Retina (tissue), 1 donor: ENCODE measurements at places on chromosomes 2 and 18.

DNA sequence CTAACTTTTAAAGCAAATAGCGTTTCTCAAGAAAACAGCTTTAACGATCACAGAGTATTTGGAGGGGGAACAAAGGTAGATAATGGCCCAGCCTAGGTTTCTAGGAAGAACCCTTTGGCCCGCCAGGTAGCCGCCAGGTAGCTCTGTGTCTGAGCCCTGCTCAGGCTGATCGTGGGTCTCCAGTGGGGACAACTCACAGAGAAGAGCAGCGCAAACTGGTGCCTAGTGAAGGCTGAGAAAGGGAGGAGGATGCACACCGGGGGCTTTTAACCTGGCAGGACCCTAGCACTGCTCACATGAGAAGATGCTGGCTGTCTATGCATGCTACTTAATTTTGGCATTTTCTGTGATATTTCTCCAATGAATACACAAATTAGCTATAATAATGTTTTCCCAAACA, 5.8 kb downstream of the NGEF start:
- DNase-seq = no peak

DNA sequence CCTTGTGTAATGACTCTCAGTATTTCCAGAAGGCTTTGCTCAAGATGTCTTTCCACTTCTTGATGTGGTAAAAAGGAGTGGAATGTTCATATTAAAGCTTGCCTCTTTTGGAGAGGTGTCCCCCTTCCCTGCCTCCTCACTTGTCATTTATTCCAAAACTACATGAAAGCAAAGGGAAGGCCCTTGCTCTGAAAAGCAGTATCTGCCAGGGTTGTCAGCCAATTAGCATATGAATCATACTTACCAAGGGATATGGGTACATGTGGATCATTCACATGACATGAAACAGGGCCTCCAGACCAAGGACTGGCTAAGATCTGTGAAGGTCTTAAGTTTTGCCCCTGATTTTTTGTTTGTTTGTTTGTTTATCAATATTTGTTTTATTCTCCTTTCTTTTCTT, 31.3 kb downstream of the ANXA4 start:
- no peak for DNase-seq

DNA sequence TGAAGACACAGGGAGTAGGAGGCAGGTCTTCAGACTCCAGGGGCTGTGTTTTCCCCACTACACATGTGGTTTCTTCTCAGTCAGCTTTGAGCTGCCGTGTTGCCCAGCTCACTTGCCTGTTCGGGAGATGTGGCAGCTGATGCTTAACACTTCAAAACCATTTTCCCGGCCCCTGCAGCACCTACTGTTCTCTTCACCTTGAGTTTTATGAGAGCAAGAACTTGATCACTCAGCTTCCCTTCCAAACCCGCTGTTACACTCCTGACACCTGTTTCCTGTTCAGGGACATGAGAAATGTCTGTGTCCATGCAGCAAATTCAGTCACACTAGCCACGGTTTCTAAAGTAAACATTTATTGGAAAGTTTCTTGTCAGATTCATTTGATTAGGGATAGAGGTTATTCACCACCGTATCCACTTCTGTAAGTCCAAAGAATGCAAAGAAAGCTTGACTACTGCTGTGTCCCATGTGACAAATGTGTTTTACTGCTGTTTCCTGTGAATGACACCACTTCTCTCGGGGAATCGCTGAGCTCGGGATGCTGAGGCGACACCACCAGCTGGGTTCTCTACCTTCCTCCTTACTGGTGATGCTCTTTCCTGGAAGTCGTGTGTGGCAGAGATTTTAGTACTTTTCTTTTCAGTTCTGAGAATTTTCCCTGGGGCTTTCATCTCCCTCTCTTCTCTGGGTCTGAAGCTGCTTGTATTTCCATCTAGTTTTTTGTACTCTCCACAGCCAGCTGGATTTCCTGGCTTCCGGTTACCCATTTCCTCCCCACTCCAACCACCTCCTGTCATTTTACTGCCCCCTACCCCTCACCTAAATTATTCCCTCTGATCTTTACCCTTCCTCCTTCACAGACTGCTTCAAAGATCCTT, 91.7 kb downstream of the KLF7 start:
- DNase-seq = no peak

DNA sequence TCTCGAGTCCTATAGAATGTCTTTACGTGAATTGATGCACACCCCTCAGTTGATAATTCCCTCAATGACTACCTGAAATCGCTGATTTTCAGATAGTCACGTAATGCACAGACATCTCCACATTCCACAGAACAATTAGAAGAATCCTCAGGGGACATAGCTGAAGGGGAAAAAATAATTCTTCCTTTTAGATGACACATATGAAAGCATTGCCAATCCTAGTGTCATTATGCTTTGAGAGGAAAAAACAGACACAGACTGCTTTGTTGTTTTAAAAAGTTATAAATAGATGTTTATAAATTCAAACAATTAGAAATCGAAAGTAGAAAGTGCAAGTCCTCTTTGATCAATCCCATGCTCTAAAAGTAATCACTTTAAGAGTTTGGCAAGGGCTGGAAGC, 100.6 kb upstream of the FN1 start:
- DNase-seq = no peak

DNA sequence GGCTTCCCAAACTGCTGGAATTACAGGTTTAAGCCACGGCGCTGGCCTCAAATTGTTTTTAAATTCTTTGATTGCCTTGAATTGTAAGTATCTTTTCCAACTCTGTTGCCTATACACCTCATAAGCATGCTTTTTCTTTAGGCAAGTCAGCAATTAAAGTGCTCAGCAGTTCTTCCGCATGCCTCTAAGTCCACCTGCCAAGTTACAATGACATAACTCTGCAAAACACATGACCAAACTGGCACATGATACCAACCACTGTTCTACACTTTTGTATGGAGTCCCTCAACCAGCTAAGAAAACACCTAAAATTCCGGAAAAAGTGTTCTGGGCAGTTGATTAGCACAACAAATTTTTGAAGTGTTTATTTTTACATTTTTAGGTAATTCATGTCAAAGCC, 5.1 kb downstream of the TXNL4A start:
- DNase-seq = no peak

- no peak for DNase-seq
Observed at GRCh38 chr18:78602430-78602829, 377.2 kb upstream of the SALL3 start.

DNA sequence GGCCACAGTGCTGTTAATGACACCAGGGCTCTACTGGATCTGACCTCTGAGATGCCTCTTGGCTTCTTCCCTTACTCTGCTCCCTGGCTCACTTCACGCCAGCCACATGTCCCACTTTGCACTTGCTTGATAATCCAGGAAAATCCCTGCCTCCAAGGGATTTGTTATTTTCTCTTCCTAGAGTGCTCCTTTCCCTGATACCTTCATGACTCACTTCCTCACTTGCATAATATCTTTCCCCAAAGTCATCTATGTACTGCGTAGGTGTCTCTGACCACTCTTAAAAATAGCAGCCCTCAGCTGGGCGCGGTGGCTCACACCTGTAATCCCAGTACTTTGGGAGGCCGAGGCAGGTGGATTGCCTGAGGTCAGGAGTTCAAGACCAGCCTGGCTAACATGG, 572.3 kb downstream of the PLCL1 start:
- DNase-seq = no peak

GRCh38 chr2:205245001-205245400, 437.3 kb upstream of the NRP2 start:
- DNase-seq = no peak

- peak; percentile 74 for DNase-seq
Observed at GRCh38 chr2:165634855-165635254, 159.2 kb downstream of the GALNT3 start.

GRCh38 chr2:23534771-23535170, 149.8 kb downstream of the KLHL29 start:
- DNase-seq = no peak

- no peak for DNase-seq
Observed at GRCh38 chr2:5991305-5991968, 299.3 kb downstream of the SOX11 start.

GRCh38 chr2:96923810-96924774, 54.2 kb upstream of the SEMA4C start:
- DNase-seq = peak; percentile 71

- peak; percentile 96 for DNase-seq
Observed at GRCh38 chr2:97645695-97646629, at the start of gene COX5B. Gene COX5B, plus strand, starts transcription at chr2:97646062. Its CDS starts 25 bp downstream, at chr2:97646087.

DNA sequence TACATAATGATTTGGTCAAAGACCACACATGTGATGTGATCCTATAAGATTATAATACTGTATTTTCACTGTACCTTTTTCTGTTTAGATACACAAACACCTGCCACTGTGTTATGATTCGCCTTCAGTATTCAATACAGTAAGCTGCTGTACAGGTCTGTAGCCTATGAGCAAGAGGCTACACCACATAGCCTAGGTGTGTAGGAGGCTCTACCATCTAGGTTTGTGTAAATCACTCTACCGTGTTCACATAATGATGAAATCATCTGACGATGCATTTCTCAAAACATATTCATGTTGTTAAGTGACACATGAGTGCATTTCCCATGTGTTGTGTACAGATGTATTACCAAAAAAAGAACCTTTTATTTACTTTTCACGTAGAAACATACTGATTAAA, 74.5 kb downstream of the USP40 start:
- no peak for DNase-seq

DNA sequence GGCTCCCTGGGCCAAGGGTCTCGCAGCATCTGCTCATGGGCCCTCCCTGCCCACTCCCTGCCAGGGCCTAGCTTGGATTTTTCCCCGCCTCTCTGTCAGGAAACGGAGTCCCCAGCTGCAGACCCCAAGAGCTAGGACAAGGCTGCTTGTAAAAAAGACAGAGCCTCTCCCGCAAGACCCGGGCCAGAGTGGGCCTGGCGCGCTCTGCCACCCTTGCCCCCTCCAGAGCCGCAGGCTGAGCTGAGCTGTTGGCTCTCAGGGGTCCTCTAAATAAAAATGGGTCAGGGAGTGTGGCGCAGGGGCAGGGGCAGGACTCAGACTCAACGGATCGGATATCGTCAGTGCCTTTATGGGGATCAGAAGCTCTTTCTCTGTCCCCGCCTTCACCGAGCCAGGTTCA, 112.6 kb downstream of the CABLES1 start:
- DNase-seq = no peak

DNA sequence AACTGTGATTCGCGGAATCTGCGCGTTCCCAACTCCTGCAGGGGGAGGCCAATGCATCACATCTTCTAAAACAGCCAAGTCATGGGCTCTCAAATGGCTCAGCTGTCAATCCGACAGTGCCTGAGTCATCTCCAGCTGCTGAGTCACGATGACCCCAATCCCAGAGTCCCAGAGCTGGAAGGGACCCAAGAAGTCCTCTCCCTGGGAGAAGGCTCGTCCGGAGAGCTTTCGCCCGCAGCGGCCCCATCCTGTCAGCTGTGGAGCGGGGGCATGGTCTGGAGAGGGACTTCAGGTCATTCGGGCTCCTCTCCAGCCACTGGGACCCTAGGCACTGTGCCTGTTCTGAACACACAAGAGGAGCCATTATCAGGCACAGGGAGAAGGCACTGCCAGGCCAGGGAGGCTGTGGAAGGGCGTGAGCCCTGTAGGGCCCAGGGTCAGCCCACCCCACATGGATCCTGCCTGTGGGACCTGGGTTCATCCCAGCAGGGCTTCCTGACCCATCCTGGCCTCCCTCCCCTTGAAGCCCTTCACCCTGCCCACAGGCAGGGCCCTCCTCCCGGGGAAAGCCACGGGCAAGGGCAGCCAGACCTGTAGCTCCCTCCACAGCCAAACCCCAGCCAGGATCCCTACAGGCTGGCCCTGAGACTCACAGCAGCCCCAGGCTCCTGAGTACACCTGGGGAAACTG, 47.6 kb upstream of the GPC1 start:
- no peak for DNase-seq

DNA sequence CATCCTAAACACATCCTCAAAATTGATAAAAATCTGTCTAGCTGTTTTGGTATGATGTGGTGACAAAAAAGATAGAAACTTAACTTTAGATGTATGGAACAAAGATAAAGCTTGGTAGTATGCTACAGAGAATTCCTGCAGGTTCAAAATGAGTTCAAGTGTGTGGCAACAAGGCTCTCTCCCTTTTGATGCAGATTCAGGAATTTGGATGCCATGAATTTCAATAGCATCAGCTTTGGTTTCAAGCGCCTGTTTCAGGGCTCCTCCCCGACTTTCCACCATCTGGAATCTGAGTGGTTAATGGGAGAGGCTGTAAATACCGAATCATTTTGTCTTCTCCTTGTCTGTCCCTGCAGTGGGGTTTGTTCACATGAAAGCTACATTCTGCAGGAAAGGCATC, 180.6 kb downstream of the MTX2 start:
- DNase-seq = no peak

DNA sequence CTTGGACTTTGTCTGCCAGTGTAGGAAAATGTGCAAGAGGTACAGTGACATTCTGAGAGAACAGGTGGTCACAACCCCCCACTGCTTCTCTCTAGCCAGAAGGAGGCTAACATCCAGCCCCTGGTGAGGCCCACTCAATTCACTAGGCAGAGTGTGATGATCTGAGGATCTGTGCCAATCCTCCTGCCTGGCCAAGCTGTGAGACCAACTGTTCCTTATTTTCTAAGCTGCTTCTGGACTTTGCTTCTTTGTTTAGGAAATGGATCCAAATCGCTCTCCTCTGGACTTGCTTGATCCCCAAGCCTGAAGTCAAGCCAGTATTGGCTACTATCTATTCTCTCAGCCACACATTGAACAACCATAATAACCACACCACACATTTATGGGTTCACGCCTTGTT, 202.8 kb downstream of the PIK3C3 start:
- peak; percentile 25 for DNase-seq

GRCh38 chr18:37481072-37481471, 84.5 kb downstream of the CELF4 start:
- DNase-seq = no peak

GRCh38 chr2:11752906-11753305, 6.5 kb downstream of the LPIN1 start:
- DNase-seq = no peak

GRCh38 chr18:22494771-22495170, 77.1 kb upstream of the CTAGE1 start:
- no peak for DNase-seq

- no peak for DNase-seq
Observed at GRCh38 chr2:113898081-113898480, 8.2 kb downstream of the ACTR3 start.

DNA sequence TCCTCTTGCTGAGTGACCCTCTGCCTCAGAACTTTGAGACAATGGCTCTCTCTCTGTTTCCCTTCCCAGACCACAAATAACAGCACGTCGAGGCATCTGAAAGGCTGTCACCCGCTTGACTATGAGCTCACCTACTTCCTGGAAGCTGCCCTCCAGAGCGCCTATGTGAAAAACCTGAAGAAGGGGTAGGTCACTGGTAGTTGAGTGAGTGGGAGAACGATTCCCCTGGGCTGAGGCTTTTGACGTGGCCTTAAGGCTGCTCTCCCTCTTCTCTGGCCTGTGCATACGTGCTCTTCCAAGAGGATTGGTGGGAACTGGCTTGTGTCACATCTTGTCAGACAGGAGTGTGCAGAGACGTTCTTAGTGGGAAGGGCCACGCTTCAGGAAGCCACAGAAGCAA, 63.1 kb upstream of the MCFD2 start:
- no peak for DNase-seq

DNA sequence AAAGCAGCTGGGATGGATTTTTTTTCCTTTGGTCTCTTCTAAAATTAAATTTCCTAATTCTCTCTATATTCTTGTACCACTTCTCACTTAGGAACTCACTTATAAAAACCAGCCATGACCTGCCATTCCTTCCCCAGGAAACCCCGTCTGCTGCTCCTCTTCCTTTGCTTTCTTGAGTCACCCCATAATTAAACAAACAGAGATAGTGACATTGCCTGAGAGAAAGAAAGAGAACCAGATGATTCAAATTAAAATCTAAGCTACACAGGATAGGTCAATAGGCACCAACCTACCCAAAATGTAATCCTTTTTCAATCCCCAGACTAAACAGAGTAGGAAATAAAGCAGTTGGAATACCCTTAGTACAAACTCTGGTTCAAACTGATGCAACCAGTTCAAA, 9.7 kb downstream of the STK39 start:
- no peak for DNase-seq
